ENCODE measurements at places on chromosomes 1 and 21. TPM values are rescaled to one million over a fixed set of nuclear protein-coding genes. Genes with fewer than 3 reads are reported as not detected.

MAEL gene
- total RNA-seq, result not detected

CFHR1 gene
- not detected for total RNA-seq

SLAMF1 gene
- not detected for total RNA-seq

LHX8 gene
- not detected for total RNA-seq

HSPB7 gene
- 0.07 TPM for total RNA-seq

CCDC181 gene
- 4.8 TPM for total RNA-seq

ERVH48-1 gene
- not detected for total RNA-seq

LCE1A gene
- total RNA-seq, result not detected

FBLIM1 gene
- 364 TPM for total RNA-seq

Measured in kidney epithelial cell (primary cell).